Non-pigmented ciliary epithelial cell (primary cell): ENCODE measurements at places on chromosomes 5 and 9.

DNA sequence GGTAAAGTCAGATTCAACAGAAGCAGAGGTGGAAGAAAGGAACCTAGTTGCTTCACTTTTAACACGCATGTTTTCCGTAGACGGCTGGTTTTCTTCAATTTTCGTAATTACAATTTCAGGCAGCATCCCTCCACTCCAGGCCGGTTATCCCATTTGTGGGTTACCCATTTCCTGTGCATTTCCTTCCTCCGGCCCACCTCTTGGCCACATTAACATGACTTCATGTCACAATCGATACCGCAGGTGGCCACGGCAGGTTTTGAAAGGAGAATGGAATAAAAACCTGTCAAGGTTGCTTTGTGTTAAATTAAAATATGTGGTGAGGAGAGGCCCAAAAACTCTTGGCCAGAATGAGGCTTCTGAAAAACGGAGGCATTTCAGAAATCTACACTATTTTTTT is 130.2 kb downstream of the PCSK5 start:
- no peak for DNase-seq

- no peak for DNase-seq
These were observed 270.8 kb downstream of the NSG2 start for GRCh38 chr5:174316326-174316725.

DNA sequence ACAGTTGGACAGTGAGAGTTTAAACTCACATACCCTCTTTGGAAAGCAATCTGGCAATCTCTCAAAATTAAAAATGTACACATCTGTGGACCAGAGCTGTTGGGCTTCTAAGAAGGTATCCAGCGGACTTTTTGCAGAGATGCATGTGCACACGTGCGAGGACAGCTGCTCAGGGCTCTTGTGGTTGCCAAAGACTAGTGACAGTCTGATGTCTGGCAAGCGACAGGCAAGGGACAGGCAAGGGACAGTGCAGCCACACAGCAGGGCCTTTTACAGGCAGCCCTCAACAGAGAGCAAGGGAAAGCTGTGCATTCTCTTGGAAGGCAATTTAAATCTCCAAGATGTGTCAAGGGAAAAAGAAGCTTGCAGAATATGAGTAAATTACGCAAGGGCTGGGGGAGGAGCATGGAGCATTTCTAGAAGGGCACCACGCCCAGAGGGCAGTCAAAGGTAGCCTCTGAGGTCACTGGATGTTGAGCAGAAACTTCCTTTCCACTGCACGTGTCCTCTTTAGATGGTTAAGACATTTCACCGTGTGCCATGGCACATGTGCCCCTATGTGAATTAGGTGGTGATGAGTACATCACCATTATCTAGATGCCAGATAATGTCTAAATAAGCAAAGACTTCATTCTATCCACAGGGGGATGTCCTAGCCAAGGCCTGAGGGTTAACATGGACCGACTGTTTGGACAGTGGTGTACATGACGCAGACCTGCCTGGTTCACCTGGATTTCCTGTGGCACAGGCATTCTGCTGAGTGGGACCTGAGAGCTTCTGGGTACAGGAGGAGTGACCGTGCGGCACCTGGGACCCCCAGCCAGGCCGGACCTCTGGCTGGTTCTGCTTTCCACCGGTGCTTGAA is 9.1 kb downstream of the GFPT2 start:
- DNase-seq, result no peak

DNA sequence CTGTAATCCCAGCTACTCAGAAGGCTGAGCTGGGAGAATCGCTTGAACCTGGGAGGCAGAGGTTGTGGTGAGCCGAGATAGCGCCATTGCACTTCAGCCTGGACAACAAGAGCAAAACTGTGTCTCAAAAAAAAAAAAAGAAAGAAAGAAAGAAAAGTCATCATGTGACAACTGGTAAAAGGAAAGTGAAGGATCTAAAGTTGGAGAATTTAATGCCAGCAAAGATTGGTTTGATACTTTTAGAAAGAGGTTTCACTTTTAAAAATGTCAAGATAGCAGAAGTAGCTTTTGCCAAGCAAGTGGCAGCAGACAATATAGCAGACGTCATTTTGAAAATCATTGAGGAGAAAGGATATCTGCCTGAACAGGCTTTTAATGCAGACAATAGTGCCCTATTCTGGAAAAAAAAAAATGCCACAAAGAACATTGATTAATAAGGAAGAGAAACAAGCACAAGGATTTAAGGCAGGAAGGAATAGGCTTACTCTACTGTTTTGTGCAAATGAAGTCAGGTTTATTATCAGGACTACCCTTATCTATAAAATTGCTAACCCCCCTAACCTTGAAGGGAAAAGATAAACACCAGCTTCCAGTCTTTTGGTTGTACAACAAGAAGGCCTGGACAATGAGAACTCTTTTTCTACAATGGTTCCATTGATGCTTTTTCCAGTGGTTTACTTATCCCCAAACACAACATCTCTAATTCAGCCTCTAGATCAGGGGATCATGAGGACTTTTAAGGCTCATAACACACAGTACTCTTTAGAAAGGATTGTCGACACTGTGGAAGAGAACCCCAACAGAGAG is 12.0 kb downstream of the PKD2L2 start:
- DNase-seq, result no peak

DNA sequence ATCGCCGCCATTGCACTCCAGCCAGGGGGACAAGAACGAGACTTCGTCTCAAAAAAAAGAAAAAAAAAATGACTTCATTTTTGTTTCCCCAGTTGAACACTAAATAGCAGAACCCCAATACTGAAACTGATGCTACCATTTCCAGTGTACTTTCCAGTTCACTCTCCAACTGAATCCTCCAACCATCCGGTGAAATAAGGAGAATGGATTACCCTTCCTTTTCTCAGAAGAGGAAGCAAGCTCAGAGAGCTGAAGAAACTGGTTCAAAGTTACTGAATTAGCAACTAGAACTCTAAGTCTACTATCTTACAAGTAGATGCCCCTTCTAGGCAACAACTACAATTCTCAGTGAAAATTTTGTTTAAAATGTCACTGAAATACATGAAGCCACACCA is 3.9 kb downstream of the FAM13B start:
- no peak for DNase-seq

- no peak for DNase-seq
These were observed 68.9 kb upstream of the ANKRD55 start for GRCh38 chr5:56302027-56302426.

GRCh38 chr5:153486771-153487170 is 3.7 kb upstream of the GRIA1 start:
- no peak for DNase-seq

GRCh38 chr5:15614679-15615078 is 114.7 kb downstream of the FBXL7 start:
- DNase-seq, result no peak

DNA sequence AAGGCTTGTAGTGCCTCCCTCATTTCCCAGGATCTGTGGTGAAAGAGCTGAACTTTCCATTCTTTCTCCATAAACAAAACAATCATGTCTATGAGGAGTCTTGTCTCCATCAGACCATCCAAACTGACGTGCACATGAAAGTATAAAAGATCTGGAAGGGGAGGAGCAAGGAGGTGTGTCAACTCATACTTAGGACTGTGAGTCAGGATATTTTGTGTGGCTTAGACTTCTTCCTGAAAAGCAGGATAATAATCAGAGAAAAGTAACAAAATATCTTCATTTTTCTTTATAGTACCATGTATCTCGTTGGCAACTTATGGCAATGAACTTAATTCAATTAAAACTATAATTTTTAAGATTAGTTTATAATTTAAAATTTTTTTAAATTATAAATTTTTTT is 96.0 kb upstream of the PRRC1 start:
- no peak for DNase-seq

- no peak for DNase-seq
These were observed 31.6 kb upstream of the ADCY2 start for GRCh38 chr5:7364226-7364875.

GRCh38 chr5:111668477-111669414 is 88.2 kb downstream of the NREP start:
- DNase-seq, result no peak

DNA sequence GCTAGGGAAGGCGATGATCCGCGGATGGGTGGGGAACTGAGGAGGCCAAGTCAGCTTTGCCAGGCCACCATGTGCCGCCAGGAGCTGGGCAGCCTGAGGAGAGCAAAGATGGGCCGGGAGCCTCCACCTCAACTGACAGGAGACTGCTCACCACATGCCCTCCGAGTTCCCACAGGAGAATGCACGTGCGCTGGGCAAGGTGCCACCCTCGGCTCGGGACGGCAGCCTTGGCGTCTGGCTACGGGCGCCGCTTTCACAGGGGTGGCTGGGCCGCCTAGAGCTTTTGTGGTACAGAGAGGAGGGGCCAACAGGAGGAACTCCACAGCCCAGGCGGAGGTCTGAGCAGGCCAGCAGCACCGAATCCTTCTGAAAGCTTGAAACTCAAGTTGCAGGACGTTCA is 5.3 kb upstream of the TBC1D9B start:
- DNase-seq, result no peak
